Hematopoietic multipotent progenitor cell treated with erythropoietin and hydrocortisone succinate and interleukin-3 and kit ligand, for 6 days (in vitro differentiated cells): ENCODE measurements at places on chromosomes 6 and 20.

- DNase-seq: no peak
Observed at GRCh38 chr20:2692036-2692885, at the start of gene EBF4. Gene EBF4, plus strand, starts transcription at chr20:2692780. Its CDS starts 866 bp downstream, at chr20:2693646.

- no peak for DNase-seq
Observed at GRCh38 chr6:45933855-45934254, 81.8 kb downstream of the CLIC5 start.

- DNase-seq: peak; percentile 76
Observed at GRCh38 chr6:108966855-108967755, 118.9 kb downstream of the ARMC2 start.

DNA sequence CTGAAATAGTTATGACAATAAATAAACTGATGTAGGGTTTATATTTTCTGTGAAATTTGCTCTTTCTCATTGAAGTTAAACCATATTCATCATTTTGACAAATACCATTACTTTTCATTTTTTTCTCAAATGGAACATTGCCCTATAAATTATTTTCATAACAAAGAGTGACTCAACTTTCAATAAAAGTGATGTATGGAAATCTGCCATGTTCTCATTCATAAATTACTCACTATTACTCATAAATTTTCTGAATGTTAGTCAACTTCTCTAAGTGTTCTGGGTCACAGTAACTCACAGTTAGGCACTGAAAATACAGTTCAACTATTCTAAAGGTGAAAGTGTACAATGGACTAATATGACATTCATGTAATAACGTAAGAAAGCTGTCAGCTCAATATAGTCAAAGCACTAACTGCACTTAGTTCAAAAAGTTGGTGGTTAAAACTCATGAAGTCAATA lies 19.0 kb upstream of the STX11 start:
- DNase-seq: no peak

DNA sequence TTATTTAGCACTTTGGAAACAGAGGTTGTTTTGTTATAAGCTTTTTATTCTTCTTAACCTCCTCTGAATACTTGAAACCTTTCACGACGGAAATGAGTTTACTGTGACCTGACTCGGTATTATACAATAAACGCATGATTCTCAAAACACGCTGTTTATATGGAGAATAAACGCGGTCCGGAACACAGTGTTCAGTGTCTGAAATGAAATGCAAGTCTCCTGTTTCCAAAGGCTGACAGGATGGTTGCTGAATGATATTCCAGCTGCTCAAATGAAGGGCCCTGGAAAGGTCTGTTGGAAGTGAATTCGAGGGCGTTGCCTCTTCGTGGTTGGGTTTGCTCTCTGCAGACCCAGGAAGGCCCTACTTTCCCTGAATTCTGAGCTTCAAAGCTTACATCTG lies 83.4 kb downstream of the RSPH3 start:
- no peak for DNase-seq

DNA sequence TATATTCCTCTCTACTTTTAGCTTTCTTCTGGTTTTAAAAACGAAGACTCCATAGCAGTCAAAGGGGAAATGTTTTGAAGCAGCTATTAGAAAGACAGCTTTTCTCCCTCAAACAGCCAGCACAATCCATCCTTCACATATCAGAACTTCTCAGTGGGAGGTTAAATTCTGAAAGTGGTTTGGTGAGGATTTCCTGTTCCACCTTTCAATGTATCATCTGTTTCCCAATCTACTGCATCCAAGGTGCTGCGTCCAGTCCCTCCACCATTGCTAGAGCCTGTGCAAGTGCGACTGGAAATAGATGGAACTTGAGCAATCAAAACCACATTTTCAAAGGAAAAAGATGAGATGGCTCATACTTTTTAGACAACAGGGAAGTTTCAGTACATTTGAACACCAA lies 508.3 kb upstream of the ARID1B start:
- DNase-seq: no peak

DNA sequence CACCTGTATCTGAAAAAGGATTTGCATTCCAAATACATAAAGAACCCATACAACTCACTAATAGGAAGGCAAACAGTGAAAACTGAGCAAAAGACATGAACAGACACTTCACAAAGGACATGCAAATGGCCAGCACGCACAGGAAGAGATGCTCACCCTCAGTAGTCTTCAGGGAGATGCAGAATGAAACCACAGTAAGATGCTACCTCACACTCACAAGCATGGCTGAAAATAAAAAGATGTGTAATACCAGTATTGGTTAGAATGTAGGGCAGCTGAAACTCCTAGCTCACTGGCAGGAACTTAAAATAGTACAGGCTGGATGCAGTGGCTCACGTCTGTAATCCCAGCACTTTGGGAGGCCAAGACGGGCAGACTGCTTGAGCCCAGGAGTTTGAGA lies 64.6 kb downstream of the SNX5 start:
- no peak for DNase-seq

DNA sequence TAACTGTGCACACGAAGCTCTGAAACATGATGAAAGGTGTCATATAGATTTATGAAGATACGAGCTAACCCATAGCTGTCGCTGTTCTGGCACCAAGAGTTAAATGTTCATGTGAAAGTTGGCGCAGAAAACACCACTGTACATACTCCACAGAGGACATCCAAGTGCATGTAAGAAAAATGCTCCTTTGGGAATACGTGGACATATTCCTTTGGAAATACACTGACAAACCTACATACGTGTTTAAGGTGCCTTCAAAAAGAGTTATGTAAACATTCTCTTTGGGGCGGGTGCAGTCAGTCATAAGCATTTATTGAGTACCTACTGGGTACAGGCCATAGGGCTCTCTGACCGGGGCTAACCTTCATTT lies 723 bp upstream of the ARID1B start:
- peak; percentile 86 for DNase-seq

GRCh38 chr20:39039261-39039660 lies 77.1 kb downstream of the DHX35 start:
- DNase-seq: no peak

DNA sequence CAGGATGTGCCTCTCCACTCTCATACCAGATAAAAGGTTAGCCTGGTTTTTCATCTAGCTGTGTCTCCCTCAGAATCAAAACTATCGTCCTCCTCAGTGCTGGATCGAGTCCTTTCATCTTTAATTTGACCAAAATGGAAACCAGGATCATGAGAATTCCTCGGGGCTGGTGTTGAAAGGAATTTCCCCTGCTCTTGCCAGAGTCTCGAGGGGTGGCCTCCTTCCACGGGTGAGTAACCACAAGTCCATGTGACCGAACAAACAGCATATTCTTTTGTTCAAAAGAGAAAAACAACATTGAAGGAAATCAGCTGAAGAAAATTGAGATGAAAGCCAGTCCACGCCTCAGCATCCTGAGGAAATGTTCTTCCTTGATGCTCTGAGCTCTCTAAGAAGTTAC lies 165.9 kb upstream of the CDYL start:
- no peak for DNase-seq

- peak; percentile 85 for DNase-seq
Observed at GRCh38 chr6:27078734-27079357, 168.7 kb upstream of the PRSS16 start.

- no peak for DNase-seq
Observed at GRCh38 chr6:21476112-21476511, 117.4 kb upstream of the SOX4 start.

DNA sequence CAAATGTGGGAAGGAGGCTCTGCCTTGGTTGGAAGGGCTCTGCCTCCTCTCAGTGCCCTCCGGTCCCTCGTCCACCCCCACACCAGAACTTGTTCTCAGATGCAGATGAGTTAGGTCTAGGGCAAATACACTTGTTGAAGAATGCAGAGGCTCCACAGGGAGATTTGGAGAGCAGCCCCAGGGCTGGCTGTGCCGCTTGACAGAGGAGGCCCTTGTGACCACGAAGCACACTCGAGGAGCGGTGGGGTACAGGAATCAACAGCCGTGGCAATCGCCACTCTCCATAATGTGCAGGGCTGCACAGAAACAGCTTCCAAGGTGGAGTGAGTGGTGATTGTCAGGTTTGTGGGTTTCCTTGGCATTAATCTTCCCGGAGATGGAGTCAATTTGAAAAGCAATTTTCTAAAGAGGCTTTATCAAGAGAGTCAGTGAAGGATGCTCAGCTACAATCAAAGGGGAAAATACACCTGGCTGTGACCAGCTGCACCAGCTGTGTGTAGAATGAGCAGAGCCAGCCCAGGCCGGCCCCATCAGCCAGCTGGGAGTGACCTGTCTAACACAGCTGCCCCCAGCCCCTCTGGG lies 59.5 kb downstream of the BFSP1 start:
- DNase-seq: no peak

- peak; percentile 56 for DNase-seq
Observed at GRCh38 chr20:47318586-47319516, 37.6 kb downstream of the ZMYND8 start.

DNA sequence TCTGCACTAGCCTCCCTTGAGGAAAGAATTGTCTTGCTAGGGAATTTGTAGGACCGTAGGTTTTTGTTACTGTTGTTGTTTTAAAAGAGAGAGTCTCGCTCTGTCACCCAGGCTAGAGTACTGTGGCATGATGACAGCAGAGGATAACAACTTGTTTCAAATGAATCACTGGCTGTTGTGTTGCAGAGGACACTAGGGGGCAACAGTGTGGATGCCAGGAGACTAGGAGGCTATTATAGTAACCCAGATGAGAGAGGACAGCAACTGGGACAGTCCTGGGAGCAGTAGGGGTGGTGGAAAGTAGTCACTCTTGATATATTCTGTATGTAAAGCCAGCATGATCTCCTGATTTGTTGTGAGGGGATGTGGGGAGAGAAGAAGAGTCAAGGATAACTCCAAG lies 41.8 kb upstream of the LAMA4 start:
- DNase-seq: peak; percentile 41

GRCh38 chr6:130161683-130162404 lies 60.9 kb downstream of the SAMD3 start:
- DNase-seq: no peak

DNA sequence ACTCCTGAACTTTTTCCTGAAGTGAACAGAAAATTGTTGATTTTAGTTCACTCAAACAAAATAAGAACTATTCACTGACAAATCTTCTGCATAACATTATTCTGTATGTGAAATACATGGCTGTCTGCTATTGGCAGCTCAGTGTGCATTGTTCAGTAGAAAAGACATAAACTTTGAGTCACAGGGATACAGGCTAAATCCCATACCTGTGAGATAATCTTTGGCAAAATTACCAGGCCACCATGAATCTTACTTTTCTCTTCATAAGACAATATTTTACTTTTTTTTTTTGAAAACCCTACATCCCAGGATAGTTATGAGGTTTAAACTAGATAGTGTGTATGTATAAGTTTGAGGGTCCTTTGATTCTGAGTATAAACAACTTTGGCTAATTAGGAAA lies 224.8 kb downstream of the GRM1 start:
- no peak for DNase-seq

DNA sequence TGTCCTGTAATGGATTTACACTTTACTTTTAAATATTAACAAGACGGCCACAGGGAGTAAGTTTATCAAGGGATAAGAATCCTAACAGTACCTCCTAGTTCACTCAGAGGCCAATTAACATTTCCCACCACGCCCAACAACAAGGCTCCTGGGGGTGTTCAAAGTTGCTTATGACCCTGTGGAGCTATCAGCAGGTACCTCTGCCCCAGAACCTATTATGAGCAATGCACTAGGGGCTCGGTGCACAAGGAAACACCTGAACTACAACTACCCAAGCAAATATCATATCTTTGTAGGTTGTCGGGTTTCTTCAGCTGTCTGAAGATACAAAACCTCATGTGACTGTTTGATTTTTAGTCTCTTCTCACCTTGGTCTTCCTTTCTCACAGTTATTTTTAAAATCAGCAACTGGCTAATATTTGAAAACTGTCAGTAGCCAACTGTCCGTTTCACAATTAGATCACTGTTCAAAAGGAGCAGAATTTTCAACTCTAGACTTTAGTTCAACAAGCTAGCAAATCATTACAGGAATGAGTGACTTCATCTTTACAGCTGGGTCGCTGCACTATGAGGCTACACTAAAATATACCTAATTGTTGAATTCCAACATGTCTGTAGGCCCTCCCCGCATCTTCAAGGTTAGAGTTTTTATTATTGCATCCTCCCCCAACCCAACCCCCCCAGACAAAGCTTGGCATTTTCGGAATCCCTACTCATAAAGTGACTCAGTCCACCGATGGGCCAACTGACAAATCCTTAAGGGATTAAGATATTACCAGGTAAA lies 38.1 kb downstream of the B4GALT5 start:
- DNase-seq: no peak

- DNase-seq: no peak
Observed at GRCh38 chr6:36798852-36799251, 40.4 kb downstream of the CPNE5 start.

- DNase-seq: no peak
Observed at GRCh38 chr20:25039697-25040437, 18.1 kb downstream of the ACSS1 start.

DNA sequence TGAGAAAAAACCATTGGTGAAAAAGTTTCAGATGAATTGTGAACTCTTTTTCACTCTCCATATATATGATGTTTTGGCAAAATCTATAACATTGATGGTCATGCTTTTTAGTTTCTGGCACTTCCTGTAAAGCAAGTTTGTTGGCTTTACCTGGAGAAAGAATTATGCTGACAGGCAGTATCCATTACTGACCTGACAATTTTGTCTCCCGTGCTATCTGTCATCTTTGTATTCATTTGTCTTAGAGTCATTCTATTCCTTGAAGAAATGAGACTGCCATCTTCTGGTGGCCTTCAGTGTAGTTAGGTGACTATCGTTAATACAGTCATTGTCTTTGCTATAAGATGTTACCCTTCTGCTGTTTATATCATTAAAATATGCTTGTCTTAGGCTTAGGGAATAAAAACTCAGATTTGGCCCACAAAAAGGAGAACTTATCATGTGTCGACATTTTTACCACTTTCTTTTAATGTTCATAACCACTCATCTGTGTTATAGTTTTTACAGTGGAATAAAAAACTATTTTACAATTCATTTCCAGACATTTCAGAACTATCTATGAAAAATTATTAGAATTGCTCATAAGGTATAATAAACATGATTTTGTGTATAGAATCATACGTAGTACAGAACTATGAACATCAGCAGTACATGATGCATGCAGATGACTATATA lies 707.0 kb downstream of the EPM2A start:
- DNase-seq: peak; percentile 79

- DNase-seq: no peak
Observed at GRCh38 chr6:143093290-143093689, 32.6 kb downstream of the AIG1 start.

DNA sequence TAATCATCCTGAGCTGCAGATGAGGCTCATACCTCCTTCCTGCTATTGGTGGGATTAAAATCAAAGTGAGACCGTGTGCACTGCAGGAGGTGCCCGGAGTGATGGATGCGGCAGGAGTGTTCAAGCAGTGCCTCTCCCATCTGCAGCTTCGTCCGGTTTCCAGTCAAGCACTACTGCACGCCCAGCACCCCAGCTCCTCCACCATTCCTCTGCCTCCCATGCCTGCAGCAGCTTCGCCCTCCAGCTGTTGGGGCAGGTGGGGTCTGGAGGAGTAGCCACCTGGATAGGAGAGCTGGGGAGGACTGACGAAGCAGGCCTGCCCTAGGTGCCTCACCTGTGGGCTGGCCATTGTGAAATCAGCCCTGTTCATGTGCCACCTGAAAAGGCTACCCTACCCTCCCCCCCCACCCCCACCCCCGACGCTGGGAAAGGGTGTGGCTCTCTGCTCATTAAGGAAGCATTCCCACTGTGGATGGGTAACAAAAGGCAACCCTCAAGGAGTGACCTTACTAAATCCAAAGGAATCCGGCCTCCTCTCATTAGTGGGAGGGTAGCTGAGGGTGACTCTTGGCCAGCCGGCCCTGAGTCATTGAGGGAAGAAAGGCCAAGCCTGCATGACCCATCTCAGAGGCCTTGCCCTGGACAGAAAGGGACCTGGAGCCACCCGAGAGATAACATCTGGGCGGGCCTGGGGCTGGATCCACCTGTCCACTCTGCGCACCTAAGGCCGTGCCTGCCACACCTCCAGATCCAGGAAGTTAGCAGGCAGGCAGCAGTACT lies 115.9 kb upstream of the ARMC2 start:
- no peak for DNase-seq
